Right cardiac atrium (tissue), 5 donors: ENCODE measurements at places on chromosomes 16 and 17. TPM values are rescaled to one million over a fixed set of nuclear protein-coding genes. Genes with fewer than 3 reads are reported as not detected.

TBC1D3G gene
- total RNA-seq, result not detected

DNA sequence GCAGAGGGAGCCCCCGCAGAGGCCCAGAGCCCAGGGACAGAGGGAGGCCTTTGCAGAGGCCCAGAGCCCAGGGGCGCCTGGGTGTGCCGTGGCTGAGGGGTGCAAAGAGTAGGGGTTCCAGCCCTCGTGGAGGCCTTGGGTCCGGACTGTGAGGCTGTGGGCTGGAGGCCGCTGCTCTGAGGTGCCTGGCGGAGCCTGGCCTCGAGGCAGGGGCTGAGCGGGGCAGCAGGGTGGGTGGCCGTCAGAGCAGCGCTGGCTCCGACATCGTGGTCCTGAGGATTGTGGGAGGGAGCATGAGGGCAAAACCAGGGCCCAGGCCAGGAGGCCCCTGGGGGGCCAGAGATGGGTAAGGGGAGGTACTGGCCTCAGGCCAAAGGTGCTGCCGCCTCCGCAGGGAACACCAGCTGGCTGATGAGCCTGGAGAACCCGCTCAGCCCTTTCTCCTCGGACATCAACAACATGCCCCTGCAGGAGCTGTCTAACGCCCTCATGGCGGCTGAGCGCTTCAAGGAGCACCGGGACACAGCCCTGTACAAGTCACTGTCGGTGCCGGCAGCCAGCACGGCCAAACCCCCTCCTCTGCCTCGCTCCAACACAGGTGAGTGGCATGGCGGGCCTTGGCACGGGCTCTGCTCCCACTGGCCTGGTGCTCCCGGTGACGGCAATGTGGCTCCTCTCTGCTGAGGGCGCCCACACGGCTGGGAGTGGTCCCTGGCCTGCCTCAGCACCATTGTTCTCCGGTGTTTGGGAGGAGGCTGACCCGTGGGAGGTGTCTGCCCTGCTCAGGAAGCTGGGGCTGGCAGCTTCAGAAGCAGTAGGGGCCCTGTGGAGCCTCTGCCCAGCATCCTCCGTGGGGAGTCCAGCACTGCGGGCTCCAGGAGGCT lies 33.7 kb downstream of the TSC2 start:
- no peak for DNase-seq

DNA sequence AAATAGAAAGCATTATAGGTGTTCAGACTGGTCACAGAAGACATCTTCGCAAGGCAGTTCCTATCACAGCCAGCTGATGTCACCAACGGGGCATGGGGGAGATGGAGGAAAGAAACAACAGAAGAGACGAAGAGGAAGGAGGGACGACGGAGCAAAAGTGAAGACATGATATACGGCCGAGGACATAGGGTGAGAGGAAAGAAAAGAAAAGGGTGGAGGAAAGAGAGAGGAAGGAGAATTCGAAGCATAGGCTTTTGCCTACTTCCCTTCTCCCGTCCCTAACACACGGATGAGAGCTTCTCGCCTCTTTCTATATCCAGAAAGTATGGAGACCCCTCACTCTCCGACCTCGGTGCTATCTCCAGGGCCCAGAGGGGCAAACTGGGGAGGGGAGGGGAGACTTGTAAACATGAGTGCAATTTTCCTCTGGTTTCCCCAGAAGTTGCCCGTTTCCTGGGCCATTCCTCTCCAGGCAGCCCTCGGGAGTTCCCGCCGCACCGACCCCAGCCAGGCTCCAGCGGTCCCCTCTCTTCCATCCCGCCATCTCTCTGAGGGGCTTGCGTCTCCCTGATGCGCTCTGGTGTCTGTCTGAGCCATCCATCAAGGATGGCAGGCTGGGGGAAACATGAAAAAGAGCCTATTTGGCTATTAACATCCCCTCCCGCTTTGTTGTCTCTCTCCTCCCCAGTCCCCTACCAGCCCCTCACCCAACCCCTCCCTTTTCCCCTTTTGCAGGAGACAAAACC lies 26.0 kb downstream of the COPZ2 start:
- DNase-seq, result no peak

GRCh38 chr17:42255445-42255844 lies 20.7 kb downstream of the STAT5B start:
- no peak for DNase-seq

GRCh38 chr17:65552214-65552613 lies 9.2 kb downstream of the AXIN2 start:
- DNase-seq, result no peak

GRCh38 chr16:4301968-4302367 lies 13.9 kb upstream of the GLIS2 start:
- DNase-seq, result no peak
